Ovary (tissue), 10 donors: ENCODE measurements at places on chromosomes 12 and 14. TPM values are rescaled to one million over a fixed set of nuclear protein-coding genes. Genes with fewer than 3 reads are reported as not detected.

TMPRSS12 gene
- polyA plus RNA-seq = not detected

CLEC4A gene
- polyA plus RNA-seq = 1.8 TPM

GRCh38 chr12:16238661-16239060 lies 38.8 kb downstream of the SLC15A5 start:
- no peaks in the 10 kb centered on the region for H3K36me3 ChIP-seq
- H3K4me1 ChIP-seq = no peaks in the 10 kb centered on the region
- no peaks in the 10 kb centered on the region for H3K27me3 ChIP-seq
- no peak overlapping the region for H3K4me3 ChIP-seq

DNA sequence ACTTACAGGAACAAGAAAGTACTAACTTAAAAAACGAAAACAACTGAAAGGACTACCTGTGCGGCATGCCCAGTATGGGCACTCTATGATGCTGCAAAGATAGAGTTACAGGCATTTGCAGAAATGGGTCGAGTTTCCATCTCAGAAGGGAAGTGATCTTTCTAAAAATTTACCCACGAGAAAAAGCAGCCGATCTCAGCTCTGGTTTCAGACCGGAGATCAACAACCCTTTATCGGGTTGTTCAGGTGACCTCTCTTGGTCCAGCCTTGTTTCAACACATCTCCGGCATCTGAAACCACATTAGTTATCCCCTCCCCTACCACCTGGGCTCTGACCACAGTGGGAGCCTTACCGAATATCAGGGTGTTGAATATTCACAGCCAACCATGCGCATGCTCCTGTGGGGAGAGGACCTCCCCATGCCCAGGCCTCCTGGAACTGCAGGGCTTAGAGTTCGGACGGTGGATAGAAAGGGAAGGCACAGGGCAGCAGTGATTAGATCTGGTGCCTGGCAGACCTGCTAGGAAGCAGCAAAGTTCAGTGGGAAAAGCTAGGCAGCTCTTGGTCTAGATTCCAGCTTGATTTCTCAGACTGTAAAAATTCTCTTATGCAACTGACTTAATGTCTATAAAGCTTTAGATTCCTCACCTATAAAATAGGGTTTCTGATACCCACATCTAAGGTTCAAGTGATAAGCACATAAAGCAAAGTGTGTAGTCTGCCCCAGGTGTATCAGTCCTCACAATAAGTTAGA lies 906.0 kb downstream of the VRK1 start:
- no peak overlapping the region for H3K27ac ChIP-seq
- no peak for DNase-seq
- H3K36me3 ChIP-seq = no peaks in the 10 kb centered on the region
- H3K4me1 ChIP-seq = no peaks in the 10 kb centered on the region

DNA sequence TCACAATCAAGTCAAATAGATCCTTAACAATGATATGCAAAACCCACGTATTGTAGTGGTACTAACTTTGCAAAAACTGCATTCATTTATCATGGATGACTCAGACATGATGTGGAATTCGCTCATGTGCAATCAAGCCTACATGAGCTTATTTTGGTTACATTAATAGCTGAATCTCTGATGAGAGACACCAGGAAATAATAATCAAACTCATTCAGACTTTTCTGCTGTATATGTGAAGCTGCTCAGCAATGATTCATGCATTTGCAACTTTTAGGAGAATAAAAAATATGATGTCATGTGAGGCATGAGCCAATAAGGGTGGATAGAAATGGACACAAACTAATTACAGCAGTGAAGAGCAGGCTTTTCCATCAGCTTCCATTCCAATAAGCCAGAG lies 1075.8 kb upstream of the TMEM132C start:
- no peaks in the 10 kb centered on the region for H3K27me3 ChIP-seq
- no peaks in the 10 kb centered on the region for H3K4me1 ChIP-seq
- H3K27ac ChIP-seq = no peak overlapping the region

GSG1 gene
- polyA plus RNA-seq = 0.43 TPM

DNA sequence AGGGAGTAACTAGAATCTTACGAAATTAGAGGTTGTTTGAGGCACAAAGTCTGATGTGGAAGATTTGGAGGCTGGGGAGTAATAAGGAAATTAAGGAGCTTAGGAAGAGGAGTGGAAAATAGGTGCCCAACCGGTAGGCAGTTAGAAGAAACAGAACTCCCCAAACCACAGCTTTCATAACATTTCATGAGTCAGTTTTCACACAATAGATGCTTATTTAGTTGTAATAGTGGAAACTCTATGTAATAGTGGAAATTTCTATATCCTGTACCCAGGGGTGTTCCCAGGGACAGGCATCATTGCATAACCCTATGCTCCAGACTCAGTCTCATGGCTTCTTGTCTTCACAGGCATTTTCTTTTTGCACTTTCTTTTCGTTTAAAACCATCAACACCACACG lies 8.3 kb downstream of the C3AR1 start:
- no peak overlapping the region for H3K4me3 ChIP-seq
- H3K27me3 ChIP-seq = no peaks in the 10 kb centered on the region
- no peak for DNase-seq

GRCh38 chr14:105094193-105094907 lies 29.1 kb upstream of the GPR132 start:
- H3K36me3 ChIP-seq = no peaks in the 10 kb centered on the region
- H3K27me3 ChIP-seq = no peaks in the 10 kb centered on the region
- H3K4me1 ChIP-seq = peaks cover 7% of the 10 kb centered on the region
- H3K27ac ChIP-seq = peak overlapping the region; percentile 88
- H3K4me3 ChIP-seq = peak overlapping the region; percentile 80

GRCh38 chr12:15688202-15688736 lies 100.9 kb downstream of the EPS8 start:
- peaks cover 12% of the 10 kb centered on the region for H3K4me1 ChIP-seq
- peak overlapping the region; percentile 62 for H3K27ac ChIP-seq
- no peaks in the 10 kb centered on the region for H3K36me3 ChIP-seq

DNA sequence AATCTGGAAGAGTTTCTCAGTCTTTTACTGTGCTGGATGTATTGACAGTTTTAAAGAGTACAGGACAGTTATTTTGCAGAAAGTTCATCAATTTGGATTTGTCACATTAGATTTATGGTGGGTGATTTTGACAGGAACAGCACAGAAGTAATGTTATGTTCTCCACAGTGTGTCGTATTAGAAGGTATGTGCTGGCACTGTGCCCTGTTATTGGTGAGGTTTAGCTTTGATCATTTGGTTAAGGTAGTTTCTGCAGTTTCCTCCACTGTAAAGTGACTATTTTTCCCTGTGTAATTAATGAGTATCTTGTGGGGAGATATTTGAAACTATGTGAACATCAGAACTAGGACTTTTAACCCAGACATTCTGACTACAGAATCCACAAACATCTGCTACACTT lies 308.5 kb upstream of the TBX3 start:
- no peaks in the 10 kb centered on the region for H3K27me3 ChIP-seq
- H3K27ac ChIP-seq = no peak overlapping the region
- H3K4me3 ChIP-seq = no peak overlapping the region
- H3K4me1 ChIP-seq = no peaks in the 10 kb centered on the region
- DNase-seq = no peak

FIGNL2 gene
- 0.22 TPM for polyA plus RNA-seq

BEGAIN gene
- polyA plus RNA-seq = 1.9 TPM

- DNase-seq = no peak
- no peaks in the 10 kb centered on the region for H3K36me3 ChIP-seq
- H3K4me3 ChIP-seq = no peak overlapping the region
- H3K4me1 ChIP-seq = no peaks in the 10 kb centered on the region
- H3K27ac ChIP-seq = no peak overlapping the region
Measured at GRCh38 chr14:80549141-80549540, 337.8 kb upstream of the DIO2 start.

DNA sequence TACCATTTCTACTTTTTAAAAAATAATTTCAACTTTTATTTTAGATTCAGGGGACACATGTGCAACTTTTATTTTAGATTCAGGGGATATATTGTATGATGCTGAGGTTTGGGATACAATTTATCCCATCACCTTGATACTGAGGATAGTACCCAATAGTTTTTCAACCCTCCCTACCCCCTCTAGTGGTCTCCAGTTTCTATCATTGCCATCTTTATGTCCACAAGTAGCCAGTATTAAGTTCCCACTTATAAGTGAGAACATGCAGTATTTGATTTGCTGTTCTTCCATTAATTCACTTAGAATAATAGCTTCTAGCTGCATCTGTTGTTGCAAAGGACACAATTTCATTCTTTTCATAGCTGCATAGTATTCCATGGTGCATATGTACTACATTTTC lies 162.5 kb downstream of the ANKS1B start:
- no peak overlapping the region for H3K27ac ChIP-seq
- H3K4me1 ChIP-seq = no peaks in the 10 kb centered on the region
- H3K4me3 ChIP-seq = no peak overlapping the region
- no peaks in the 10 kb centered on the region for H3K27me3 ChIP-seq
- no peak for DNase-seq

DNA sequence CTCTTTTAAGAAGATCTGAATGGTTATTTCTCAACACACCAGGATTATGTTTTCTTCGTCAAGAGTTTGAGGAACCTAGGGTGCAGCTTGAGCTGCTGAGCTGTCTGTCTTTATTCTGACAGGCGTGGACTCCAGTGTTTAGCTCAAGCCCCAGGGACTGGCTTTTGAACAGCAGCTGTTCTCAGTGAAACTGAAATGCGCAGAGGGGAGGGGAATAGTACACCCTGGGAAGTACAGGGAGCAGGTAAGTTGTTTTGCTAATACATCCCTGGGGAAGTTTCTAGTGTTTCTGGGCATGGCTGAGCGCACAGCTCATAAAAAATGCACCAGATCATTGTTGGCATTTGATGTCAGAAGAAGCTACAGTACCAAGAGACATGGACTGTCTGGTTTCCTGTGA lies 659.8 kb downstream of the DIO2 start:
- no peak for DNase-seq
- no peak overlapping the region for H3K4me3 ChIP-seq
- H3K27ac ChIP-seq = no peak overlapping the region
- H3K4me1 ChIP-seq = no peaks in the 10 kb centered on the region
- H3K27me3 ChIP-seq = no peaks in the 10 kb centered on the region
- no peaks in the 10 kb centered on the region for H3K36me3 ChIP-seq

PRMT5 gene
- 109 TPM for polyA plus RNA-seq

DNA sequence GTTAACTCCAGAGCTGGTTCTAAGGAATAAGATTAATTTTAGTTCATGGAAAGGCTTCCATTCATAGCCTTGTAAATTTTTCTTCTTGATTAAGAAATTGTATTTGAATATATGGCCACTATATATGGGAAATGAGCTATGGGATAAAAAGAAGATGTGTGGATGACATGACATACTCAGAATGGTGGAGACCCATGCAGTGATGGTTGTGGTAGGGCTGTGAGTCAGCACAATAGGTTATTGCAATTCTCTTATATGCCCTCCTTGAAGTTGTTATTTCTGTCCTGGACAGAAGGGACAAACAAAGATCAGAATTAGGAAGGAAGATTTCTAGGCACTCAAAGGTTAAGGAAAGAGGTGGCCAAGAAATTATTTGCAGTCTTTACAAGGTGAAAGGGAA lies 21.5 kb downstream of the RASSF9 start:
- no peaks in the 10 kb centered on the region for H3K27me3 ChIP-seq
- no peaks in the 10 kb centered on the region for H3K4me1 ChIP-seq
- no peak for DNase-seq

DNA sequence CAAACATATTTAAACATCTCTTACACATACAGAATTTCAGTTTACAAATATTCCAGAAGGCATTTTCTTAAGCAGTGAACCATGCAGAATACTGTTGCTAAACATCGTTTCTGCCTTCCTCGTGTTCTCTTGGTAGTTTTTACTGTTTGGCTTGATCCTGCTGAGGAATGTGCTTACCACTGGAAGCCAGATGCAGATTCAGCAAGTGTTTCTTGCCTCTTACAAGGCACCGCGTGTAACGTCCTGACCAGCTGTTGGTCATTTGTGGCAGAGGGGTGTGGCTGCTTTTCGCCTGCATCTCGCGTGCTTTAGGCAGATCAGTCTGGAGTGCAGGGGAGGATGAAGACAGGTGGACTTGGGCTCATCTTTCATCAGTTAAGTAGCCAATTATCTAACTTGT lies 12.4 kb downstream of the EIF2B1 start:
- H3K4me3 ChIP-seq = no peak overlapping the region
- no peak for DNase-seq
- H3K4me1 ChIP-seq = no peaks in the 10 kb centered on the region
- no peaks in the 10 kb centered on the region for H3K36me3 ChIP-seq
- no peaks in the 10 kb centered on the region for H3K27me3 ChIP-seq
- no peak overlapping the region for H3K27ac ChIP-seq

- no peak overlapping the region for H3K27ac ChIP-seq
- no peaks in the 10 kb centered on the region for H3K36me3 ChIP-seq
- no peak for DNase-seq
- H3K4me1 ChIP-seq = no peaks in the 10 kb centered on the region
- no peaks in the 10 kb centered on the region for H3K27me3 ChIP-seq
- H3K4me3 ChIP-seq = no peak overlapping the region
Measured at GRCh38 chr14:61671082-61671481, 24.2 kb upstream of the HIF1A start.

TAC3 gene
- polyA plus RNA-seq = 2.2 TPM

DNA sequence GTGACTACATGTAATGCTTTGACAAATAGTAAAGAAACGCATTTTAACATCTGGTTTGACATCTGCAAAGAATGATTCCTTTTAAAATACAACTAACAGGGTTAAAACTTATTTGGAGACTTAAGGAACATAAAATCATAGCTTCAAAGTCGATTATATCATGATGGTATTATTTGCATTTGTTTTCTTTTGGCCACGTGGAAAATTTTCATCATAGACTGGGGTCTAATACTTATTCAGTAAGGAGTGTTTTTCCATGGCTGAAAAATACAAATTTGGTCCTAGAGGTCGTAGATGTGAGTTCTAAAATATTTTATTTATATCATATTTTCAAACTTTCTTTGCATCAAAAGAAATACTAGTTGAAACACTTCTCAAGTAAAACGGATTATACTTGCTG lies 31.5 kb upstream of the LMNTD1 start:
- no peaks in the 10 kb centered on the region for H3K4me1 ChIP-seq
- no peak for DNase-seq
- no peak overlapping the region for H3K4me3 ChIP-seq
- H3K36me3 ChIP-seq = no peaks in the 10 kb centered on the region
- H3K27ac ChIP-seq = no peak overlapping the region

TBX3 gene
- 33.7 TPM for polyA plus RNA-seq

GRCh38 chr12:2633176-2633824 lies 161.5 kb upstream of the FKBP4 start:
- no peaks in the 10 kb centered on the region for H3K36me3 ChIP-seq
- no peak overlapping the region for H3K27ac ChIP-seq
- no peak overlapping the region for H3K4me3 ChIP-seq
- no peaks in the 10 kb centered on the region for H3K27me3 ChIP-seq

- H3K27ac ChIP-seq = no peak overlapping the region
- H3K36me3 ChIP-seq = no peaks in the 10 kb centered on the region
- no peaks in the 10 kb centered on the region for H3K27me3 ChIP-seq
- H3K4me1 ChIP-seq = no peaks in the 10 kb centered on the region
Measured at GRCh38 chr12:120181991-120182631, 12.4 kb downstream of the GCN1 start.
